ENCODE measurements at places on chromosomes 13 and 19.

- DNase-seq, result peak; percentile 60
These were observed 3.5 kb downstream of the KCNN4 start for GRCh38 chr19:43777163-43777695.

- no peak for DNase-seq
These were observed 229.8 kb downstream of the LHFPL6 start for GRCh38 chr13:39373145-39373544.

DNA sequence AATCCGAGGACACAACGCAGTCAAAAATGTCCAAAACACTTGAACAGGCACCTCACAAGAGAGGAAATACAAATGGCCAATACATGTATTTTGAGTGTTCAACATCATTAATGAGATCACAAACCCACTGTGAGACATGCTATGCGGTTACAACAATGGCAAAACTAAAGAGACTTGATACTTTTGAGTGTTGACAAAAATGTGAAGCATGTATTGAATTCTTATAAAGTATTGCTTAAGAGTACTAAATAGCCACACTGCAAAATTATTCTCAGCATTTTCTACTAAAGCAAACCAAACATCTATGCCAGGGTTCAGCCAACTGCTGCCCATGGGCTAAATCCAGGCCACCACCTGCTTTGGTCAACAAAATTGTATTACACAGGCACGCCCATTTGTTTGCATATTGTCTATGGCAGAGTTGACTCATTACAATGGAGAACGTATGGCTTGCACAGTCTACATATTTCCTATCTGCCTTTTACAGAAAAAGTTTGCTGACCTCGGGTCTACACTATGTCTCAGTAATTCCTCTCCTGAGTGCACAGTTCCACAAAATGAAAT is 135.3 kb downstream of the B3GLCT start:
- no peak for DNase-seq

- DNase-seq, result no peak
These were observed 22.4 kb downstream of the ZNF329 start for GRCh38 chr19:58128041-58128685.

- no peak for DNase-seq
These were observed 812.6 kb downstream of the DACH1 start for GRCh38 chr13:71054358-71054757.

GRCh38 chr19:28289295-28290063 is 923.5 kb downstream of the UQCRFS1 start:
- DNase-seq, result no peak

- DNase-seq, result no peak
These were observed 125.7 kb upstream of the PEG3 start for GRCh38 chr19:56966225-56966696.

DNA sequence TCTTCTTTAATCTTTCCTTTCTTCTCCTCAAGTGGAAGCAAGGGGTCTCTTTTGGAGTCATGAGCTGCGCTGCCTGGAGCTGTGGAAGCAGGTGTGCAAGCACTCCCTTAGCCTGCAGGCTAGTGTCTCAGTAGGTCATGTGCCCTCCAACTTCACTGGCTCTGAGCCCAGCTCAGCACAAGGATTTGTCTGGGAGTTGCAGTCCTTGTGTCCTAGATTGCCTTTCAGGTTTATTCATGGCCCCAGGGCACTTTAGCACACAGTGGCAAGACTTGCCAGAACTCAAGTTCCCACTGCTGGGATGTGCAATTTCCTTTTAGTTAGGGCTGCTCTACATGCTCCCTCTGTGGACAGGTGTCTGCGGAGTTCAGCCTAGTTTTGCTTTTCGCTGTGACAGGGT is 211.7 kb downstream of the LIG4 start:
- DNase-seq, result no peak

- no peak for DNase-seq
These were observed 82.8 kb downstream of the INSR start for GRCh38 chr19:7211191-7211951.

GRCh38 chr13:113671066-113672001 is 4.3 kb downstream of the GRK1 start:
- no peak for DNase-seq

DNA sequence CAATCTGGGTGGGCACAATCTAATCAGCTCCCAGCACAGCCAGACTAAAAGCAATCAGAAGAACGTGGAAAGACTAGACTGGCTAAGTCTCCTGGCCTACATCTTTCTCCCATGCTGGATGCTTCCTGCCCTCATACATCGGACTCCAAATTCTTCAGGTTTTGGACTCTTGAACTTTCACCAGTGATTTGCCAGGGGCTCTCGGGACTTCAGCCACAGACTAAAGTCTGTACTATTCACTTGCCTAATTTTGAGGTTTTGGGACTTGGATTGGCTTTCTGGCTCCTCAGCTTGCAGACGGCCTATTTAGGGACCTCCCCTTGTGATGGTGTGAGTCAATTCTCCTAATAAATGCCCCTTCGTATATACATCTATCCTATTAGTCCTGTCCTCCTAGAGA is 66.6 kb upstream of the SOX21 start:
- no peak for DNase-seq

DNA sequence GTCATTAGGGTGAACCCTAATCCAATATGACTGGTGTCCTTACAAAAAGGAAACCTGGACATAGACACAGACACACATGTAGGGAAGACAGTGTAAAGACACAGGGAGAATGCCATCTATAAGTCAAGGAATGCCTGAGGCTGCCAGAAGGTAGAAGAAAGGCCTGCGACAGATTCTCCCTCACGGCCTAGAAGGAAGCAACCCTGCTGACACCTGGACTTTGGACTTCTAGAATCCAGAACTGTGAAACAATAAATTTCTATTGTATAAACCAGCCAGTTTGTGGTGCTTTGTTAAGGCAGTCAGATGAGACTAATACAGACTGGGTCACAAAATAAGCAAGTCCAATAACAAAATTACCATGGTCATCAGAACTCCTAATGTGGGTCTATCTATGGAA is 120.4 kb downstream of the ENOX1 start:
- DNase-seq, result no peak

- peak; percentile 2 for DNase-seq
These were observed 495 bp downstream of the DCLK1 start for GRCh38 chr13:36130552-36131221.

DNA sequence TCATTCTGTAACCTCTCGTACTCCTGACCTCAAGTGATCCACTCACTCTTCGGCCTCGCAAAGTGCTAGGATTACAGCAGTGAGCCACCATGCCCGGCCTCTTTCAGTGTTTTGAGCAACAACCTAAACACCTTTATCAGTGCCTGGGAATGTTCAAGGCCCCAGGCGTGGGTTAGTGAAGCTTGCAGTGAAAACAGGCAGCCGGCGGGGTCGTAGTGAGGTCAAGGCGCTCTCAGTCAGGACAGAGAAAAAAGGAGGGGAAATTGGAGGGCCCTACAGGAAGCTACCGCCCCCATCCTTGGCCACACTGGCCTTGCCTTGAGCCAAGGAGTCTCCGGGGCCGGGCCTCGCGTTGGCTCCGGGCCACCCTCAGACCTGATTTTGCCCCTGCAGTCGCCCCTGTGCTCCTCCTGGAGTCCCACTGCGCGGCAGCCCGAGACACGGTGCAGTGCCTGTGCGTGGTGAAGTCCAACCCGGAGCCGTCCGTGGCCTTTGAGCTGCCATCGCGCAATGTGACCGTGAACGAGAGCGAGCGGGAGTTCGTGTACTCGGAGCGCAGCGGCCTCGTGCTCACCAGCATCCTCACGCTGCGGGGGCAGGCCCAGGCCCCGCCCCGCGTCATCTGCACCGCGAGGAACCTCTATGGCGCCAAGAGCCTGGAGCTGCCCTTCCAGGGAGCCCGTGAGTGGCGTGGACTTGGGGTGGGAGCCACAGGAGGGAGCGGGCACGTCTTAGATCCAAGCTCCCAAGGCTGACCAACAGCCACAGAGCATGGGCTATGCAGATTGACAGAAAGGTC is 17.7 kb downstream of the MAG start:
- no peak for DNase-seq

- peak; percentile 43 for DNase-seq
These were observed 93.2 kb upstream of the C1QTNF9B start for GRCh38 chr13:23990455-23990854.

GRCh38 chr19:15299568-15300409 is 32.5 kb downstream of the BRD4 start:
- DNase-seq, result no peak

DNA sequence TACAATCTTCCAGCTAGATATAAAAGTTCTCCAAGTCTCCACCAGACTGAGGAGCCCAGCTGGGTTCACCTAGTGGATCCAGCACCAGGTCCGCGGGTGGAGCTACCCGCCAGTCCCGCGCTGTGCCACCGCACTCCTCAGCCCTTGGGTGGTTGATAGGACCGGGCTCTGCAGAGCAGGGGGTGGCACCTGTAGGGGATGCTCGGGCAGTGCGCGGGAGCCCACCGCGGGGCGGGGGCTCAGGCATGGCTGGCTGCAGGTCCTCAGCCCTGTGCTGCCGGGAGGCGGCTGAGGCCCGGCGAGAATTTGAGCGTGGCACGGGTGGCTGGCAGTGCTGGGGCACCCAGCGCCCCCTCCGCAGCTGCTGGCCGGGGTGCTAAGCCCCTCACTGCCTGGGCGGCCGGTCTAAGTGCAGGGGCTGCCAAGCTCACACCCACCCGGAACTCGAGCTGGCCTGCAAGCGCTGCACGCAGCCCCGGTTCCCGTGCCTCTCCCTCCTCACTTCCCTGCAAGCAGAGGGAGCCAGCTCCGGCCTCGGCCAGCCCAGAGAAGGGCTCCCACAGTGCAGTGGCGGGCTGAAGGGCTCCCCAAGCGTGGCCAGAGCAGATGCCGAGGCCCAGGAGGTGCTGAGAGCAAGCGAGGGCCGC is 542.8 kb upstream of the PCDH9 start:
- DNase-seq, result no peak

DNA sequence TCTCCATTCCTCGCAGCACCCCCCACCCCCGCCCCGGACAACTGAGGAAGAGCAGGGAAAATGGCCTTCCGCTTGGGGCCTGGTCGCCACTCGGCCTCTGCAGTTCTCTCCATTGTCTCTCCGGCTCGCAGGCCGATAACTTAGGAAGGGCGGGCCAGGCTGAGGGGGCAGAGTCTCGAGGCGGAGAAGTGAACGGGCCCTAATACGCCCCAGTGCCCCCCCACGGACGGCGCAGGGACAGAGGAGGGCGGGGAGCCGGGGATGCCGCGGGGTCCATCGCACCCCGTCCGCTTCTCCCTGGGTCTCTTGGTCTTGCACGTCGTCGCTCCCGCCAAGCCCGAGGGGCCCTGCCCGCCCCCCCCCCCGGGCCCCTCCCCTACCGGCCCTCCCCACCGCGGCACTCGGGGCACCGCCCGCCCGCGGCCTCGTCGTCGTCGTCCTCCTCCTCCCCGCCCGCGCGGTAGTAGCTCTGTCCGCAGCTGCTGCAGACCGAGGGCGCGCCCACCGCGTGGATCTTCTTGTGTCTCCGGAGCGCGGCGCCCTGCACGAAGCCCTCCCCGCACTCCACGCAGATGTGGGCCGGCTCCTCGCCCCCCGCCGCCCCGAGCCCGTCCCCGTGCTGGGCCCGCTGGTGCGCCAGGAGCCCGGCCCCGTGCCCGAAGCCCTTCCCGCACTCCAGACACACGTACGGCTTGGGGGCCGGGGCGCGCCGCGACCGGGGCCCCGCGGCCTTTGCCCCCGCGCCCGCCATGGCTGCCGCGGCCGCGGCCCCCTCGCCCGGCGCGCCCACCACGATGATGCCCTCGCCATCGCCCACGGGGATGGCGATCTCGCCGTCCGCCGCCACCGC is 33.2 kb downstream of the ZNF787 start:
- DNase-seq, result no peak

GRCh38 chr13:38045278-38046048 is 175.9 kb upstream of the TRPC4 start:
- no peak for DNase-seq

DNA sequence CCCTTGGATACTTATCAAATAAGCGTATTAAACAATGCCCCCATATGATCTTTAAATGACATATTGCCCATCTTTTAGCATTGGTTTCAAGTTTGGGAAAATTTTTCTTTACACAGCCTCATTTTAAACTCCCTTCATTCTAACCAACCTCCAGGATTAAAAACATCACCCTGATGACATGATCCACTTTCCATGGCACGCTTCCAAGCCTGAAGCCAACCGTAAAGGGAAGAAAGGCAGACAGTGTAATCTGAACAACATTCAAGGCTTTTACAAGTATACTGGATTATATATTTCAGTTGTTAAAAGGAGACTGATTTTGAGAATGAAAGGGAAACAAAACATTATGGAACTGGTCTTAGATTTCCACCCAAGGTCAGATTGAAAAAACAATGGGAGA is 1721.9 kb downstream of the OLFM4 start:
- DNase-seq, result peak; percentile 73

DNA sequence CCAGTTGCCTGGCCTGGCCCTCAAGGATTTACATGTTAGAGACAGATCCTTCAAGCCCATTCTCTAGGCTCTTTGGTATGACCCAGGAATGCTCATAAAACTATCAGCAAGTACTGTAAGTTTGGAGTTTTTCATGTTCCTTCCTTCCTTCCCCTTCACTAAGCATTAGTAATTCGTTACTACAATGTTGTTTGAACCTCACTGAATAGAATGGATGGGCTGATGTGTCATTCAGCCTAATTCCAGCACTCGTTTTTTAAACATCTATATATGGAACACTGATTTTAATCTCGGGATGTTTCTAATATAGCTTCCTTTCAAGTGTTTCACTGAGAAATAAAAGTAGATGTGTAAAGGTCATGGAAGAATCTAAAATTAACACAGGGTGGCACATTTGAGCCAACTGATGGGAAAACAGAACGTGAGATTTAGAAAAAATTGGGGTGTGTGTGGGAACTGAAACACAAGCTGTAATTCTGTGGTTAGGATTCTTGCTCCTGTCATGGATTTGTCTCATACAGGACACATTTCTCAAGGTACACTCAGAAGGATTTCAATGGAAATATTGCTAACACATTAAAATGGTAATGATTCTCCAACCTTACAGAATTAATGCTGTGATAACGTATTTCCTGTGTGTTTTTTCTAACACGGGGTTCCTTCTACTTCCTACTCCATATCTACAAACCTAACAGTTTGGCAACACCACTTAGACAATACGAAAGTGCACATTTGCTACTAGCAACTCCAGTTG is 93.4 kb downstream of the FLT1 start:
- DNase-seq, result no peak

DNA sequence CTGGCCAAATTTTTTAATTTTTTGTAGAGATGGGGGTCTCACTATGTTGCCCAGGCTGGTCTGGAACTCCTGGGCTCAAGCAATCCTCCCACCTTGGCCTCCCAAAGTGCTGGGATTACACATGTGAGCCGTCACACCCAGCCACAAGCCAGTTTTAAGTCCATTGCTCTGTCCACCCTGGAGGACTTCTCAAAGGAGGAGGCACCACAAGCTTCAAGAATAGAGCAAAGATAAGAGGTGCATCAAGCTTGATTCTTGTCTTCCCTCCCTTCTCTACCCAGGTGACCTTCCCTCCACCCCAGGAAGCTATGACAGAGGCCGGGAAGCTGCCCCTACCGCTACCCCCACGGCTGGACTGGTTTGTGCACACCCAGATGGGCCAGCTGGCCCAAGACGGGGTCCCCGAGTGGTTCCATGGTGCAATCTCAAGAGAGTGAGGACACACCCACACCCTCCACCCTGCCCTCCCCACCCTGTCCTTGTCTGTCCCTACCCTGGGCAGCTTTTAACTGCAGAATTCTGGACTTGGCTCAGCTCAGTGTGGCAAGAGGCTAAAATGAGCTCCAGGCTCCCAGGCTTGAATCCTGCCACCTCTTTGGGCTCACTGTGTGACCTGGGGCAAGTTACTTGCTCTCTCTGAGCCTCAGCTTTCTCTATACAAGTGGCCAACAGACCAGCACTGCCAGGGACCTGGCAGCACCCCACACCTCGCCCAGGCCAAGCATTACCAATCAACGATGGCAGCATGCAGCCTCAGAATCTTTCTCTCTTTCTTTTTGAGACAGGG is 5.2 kb downstream of the HSH2D start:
- no peak for DNase-seq

GRCh38 chr13:109410868-109411267 is 375.5 kb downstream of the IRS2 start:
- DNase-seq, result no peak
